ENCODE measurements at places on chromosomes 12 and 14.

DNA sequence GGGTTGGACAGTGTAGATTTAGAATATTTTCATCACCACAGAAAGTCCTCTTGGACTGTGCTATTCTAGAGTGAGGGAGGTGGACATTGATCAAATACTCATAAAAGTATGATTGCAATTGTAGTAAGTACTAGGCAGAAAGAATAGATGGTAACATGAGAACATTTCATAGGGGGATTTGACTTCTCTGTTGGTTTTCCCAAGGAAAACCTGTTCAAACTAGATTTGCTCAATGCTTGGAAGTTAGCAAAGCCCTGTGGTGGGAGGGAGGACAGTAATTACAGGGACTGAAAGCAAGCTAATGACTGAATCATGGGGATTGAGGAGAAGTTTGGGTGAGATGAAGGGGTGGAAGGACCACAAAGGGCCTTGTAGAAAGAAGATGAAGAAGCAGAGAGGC lies 24.4 kb upstream of the EID3 start:
- no peak for DNase-seq

- no peak for DNase-seq
Observed at GRCh38 chr12:82434392-82434911, 76.1 kb downstream of the METTL25 start.

DNA sequence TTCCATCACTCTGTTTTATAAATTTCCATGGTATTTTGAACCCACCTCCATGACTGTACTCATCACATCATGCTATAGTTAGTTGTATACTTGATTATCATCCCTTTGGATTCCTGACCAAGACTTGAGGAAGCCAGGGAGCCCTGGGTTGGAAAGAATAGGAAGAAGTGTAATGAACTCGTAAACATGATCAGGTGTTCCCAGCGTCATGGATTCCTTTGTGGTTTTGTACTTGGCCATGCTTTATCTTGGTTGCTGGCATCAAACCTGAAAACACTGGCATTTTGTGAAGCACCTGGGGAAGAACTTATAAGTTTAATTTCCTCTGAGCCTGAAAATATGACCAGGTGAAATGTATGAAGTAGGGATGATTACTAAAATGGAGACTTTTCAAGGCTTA lies 76.4 kb downstream of the CHST11 start:
- no peak for DNase-seq

GRCh38 chr12:7499636-7500035 lies 3.9 kb downstream of the CD163 start:
- no peak for DNase-seq

DNA sequence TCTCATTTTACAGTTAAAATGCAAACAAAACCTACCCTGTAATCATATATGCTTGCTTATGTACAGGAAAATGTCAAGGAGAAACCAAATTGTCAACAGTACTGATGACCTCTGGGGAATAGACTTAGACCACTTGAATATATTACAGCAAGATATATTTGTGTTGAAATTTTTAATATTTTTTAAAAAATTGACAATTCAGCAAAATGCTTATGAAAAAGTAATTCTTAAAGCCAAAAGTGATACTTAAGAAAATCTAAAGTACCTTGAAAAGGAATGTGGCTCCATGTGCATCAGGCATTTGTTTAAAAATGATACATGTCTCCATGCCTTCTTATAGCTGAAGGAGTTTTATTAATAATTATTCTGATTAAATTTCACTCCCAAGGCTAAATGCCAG lies 49.2 kb downstream of the PTPN21 start:
- DNase-seq = no peak

DNA sequence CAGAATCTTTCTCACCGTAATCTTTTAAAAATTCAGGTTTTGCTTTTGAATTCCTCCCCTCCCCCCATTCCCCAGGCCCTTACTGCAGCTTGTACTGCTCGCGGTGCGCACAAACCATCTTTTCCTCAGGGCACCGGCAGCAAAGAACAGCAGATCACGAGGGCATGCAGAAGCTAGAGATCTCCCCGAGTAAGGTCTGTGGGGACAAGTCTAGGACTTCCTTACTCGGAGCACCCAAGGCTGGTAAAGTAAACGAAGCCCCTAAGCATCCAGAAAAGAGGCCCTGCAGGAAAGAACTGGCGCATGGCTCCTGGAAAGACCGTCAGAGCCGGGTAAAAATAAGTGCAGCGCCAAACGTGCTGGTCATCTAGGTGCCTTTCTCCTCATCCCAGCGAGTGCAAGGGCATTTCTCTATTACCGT lies 727 bp downstream of the LDHB start:
- DNase-seq = peak; percentile 5

GRCh38 chr14:100629696-100630095 lies 42.5 kb upstream of the BEGAIN start:
- no peak for DNase-seq

DNA sequence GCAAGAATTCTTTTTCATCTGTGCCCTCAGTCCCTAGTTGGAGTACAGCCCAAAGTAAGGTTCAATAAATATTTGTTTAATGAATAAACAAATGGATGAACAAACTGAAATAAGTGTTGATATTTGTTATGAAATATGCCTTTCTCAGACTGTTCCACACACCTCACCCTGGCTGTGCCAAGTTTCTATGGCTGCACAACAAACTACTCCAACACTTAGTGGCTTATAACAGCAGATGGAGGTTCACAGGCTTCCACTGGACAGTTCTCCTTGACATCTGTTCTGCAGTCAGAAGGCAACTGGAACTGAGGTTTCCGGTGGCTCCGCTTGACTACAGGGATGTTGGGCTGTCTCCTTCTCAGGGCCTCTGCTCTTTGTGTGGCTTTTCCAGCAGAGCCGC lies 197.1 kb downstream of the RGS6 start:
- DNase-seq = no peak

DNA sequence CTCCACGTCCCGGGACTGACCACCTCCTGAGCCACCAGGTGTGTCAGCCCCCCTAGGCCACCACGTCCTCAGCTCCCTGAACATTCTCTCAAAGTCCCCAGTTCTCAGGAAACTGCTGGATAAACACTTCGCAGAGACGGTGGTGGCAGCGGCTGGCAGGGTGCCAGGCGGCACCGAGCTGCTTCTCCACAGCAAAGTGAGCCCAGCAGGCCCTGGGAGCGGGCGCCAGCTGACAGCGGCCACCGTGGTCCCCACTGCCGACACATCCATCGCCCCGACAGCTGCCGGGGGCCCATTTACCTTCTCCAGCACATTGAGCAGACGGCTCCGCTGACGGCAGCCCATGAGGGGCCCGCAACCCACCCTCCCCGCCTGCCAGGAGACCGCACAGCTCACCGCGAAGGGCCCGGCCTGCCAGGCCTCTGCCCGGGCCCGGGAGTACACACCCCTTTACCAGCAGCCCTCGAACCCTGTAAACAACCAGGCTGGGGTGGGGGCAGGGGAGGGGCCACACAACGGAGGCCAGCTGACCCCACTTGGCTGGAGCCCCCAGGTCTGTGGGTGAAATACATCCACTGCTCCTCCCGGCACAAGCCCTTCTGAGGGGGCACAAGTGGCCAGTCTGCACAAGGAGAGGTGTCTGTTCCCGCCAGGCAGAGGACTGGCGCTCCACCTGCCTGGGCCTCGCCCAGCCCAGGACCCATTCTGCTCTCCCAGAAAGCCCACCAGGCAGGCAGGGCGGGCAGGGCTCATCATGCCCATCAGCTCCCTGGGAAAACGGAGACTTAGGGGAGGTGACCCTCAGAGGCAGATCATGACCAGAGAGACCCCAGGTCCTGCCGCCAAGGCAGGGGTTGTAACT lies 10.5 kb downstream of the AKT1 start:
- DNase-seq = no peak

DNA sequence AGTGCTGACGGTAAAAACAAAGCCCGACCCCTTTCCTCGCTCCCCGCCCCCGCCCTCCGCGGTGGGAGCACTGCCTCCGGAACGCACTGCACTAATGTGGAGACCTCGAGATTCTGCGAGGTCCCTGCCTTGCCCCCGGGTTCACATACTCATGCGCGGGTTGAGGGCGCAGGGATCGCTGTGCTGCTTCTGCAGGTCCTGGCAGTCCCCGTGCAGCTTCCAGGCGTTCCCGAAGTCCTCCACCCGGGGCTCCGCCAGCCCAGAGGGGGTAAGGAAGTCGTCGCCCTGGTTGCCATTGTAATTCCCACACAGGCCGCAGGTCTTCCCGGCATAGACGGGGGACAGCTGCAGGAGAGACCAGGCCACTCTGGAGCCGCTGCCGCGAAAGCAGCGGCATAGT lies 66.8 kb downstream of the VWF start:
- no peak for DNase-seq

DNA sequence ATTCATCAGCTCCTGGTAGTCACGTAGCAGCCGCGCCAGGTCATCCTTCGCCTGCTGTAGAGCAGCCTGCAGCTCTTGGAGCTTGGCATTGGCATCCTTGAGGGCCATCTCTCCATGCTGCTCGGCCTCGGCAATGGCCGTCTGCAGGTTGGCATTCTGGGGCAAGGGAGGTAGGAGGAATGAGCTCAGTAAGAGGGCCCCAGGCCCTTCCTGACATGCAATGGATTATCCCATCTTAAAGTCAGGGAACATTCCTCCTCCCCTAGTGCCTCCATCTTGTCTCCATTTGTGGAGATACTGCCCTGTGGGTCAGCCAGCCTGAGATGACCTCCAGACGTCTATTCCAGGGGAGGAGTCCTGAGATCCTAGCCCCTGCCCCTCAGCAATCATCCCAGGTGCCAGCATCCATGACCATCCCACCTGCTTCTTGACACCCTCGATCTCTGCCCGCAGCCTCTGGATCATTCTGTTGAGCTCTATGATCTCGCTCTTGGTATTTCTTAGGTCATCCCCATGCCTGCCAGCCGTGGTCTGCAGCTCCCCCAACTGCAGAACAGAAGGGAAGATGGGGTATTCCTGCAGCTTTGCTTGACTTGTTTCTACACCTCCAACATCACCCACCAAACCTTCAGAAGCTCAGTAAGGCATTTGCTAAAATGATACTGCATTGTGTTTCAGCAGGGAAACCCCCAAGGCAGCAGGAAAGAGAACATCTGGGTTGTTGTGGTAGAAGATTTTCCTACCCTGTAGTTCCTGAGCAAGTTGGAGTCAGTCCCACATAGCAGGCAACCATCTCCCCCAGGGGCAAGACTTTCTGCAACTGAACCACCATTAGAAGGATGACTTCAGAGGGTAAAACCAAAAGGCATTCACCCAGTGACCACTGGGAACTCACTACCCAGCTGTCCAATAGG lies 4.4 kb downstream of the KRT3 start:
- no peak for DNase-seq

DNA sequence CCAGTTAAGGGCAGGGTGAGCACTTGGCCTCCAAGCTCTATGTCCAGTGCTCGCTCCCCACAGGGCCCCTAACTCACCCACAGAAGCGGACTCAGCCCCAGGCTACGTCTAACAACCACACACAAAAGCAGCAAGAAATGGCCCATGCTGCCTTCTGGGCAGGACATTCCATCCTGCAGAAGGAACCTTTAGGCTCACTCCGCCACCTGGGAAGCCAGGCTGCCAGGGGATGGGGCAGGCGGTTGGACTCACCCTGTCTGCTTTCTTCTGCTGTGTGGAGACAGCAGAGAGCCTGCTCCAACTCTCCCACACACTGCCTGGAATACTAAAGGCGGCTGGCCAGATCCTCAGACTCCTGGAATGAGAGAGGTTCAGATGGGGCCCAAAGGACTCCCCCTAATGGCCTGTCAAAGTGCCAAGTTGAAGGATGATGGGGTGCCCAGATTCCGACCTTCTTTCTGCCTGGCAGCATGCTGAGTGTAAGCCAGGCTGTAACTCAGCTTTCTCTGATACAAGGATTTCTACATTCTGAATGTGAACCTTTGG lies 27.7 kb upstream of the BLTP3B start:
- no peak for DNase-seq

DNA sequence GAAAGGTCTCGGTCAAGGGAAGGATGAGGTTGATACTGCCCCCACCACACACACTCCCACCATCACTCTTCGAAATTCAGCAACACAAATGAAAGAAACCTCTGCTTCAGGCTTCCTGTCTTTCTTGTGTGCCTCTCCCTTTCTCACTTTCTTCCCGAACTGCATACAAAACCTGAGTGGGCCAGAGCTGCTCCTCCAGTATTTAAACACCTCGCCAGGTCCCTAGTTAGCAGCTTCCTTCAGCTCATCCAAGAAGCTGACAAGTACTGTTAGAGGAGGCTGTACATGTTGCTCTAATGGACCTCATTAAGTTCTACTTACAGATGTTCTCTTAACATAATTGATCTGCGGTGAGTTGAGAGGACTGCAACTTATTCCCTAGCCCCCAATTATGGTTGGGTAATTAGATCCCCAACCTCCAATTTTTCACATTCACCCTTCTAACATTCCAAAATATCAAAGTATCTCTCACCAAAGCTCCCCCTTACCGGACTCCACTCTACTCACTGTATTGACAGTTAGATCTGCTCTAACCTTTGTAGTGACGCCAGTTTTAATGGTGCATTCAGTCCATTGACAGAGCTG lies 4.1 kb upstream of the LMO3 start:
- no peak for DNase-seq

DNA sequence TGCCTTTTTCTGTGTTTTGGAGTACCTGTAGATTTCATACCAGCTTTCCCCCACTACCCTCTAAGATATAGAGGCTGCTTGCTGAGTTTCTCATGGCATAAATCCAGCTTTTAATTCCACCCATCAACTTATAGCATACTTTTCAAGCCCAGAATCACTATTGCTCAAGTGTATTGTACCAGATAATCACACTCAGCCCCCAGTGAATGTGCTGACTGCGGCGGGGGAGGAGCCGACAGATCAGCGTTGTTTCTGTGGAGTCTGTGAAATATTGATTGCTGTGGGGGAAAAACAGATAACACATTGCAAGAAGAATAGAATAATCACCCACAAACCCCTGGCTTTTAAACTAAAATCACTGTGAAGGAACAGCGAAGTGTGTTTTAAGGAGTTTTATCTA lies 296.1 kb downstream of the TMEM132D start:
- no peak for DNase-seq

- DNase-seq = no peak
Observed at GRCh38 chr14:76984297-76984696, 44.2 kb downstream of the IRF2BPL start.

- no peak for DNase-seq
Observed at GRCh38 chr14:104633276-104634137, 28.9 kb upstream of the TMEM179 start.

GRCh38 chr12:46403719-46404070 lies 31.1 kb upstream of the SLC38A2 start:
- no peak for DNase-seq

- no peak for DNase-seq
Observed at GRCh38 chr12:120962532-120963020, 15.8 kb upstream of the HNF1A start.

- no peak for DNase-seq
Observed at GRCh38 chr14:56379956-56380355, 199.6 kb upstream of the TMEM260 start.
